Hindlimb muscle (tissue), 1 donor: ENCODE measurements at places on chromosomes 6 and 20. TPM values are rescaled to one million over a fixed set of nuclear protein-coding genes. Genes with fewer than 3 reads are reported as not detected.

Gene MROH8
- polyA plus RNA-seq: 4.9 TPM

Gene MAP7
- polyA plus RNA-seq: 0.45 TPM

Gene DUSP22
- 32.6 TPM for polyA plus RNA-seq

Gene GNRH2
- 0.35 TPM for polyA plus RNA-seq

Gene POM121L2
- not detected for polyA plus RNA-seq

Gene RNF5
- 50.9 TPM for polyA plus RNA-seq
